Activated CD8-positive, alpha-beta memory T cell treated with anti-CD3 and anti-CD28 coated beads for 24 hours (primary cell): ENCODE measurements at places on chromosomes 5 and 9.

DNA sequence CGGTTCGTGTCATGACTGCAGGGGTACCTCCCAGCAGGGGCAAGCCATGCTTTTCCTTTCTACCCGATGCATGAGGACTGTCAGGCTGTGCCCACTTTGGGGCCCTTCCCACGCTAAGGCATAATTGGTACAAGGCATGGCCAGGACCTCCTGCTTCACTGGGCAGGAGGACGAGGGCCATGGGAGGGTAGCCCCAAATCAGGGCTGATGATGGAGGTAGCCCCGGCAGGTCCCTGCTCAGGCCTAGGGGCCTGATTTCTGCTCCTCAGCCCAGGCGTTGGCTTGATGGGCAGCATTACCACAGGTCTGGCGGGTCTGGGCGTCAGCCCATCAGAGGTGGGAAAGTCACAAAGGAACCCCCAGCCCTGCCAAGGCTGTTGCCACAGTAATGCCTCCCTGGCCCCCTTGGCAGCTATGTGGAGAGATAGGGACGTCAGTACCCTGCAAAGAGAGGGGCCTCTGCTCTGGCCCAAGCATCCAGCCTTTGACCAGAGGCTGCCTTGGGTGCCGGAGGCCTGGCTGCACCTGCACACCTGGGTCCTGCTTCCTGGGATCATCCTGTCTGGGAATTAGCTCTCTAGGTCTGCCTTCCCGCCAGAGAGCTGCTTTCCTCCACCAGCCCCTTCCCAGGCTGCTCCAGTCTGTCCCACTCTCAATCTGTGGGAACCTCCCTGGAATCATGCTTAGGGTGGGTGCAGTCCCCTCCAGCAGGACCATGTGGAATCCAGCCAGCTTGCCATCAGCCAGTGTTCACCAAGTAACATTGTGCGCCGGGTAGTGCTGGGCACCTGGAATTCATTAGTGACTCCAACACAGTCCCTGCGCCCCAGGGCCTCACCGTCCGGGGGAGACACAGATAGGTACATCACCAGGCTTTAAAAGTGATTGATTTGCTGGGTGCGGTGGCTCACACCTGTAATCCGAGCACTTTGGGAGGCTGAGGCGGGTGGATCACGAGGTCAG, 15.4 kb downstream of the TSPAN17 start:
- DNase-seq, result no peak

DNA sequence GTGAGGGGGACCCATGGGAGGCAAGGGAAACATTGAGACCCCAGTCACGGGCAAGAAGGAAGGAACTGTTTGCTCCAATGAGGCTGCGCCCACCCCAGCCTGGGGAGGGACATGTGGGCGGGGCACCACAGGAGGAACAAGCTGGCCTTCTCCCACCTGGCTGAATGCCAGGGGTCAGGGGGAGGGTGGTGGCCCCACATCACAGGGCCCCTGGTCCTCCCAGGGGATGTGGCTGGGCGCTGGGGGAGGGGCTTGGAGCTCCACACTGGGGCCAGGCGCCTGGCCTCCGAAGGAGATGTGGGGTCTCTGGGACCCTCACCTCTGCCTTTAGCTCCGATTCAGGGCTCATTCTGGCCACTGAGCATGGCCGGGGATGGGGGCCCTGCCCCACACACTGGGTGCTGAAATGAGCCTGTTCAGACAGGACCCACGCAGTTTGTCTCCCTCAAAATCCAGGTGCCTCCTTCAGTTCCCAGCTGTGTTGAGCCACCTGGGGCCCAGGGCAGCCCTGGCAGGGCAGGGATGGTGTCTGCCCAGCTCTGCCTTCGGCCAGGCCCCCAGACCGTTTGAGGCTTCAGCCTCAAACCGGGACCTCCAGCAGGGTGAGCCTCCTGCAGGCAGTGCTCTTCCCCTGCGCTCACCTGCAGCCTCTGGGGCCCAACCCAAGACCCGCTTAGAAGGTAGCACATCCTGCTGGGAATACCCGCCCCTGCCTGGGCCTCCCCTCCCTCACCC, 33.2 kb upstream of the NOTCH1 start:
- DNase-seq, result no peak

GRCh38 chr9:17116400-17116837, 18.4 kb upstream of the CNTLN start:
- DNase-seq, result no peak

DNA sequence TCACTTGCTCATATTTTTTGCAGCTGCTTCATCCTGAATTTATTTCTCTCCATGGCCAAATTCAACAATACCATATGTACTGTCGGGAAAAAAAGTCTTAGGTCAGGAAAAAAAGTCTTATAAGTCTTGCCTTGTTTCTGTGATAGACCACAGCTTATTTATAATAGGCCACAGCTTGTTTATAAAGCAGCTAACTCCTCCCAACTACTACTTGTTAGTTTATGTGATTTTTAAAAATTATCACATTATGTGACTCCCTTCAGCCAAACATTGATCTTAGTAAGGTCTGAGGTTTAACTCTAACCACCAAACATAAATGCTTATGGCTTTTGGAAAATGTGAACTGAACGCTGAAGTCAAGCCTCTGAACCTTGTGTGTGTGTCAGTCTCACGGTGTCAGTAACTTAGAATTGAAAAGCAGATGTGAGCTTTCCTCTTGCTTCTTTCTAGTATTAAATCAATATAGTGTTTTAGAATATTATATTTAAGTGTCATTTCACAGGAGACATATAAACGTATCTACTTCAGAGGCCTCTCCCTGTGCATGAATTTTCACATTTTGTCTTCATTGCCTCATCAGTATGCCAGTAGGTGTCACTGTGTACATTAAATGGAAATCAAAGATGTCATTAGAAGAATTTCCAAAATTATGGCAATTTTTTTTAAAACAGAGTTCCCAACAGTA, 51.3 kb downstream of the SNX24 start:
- DNase-seq, result no peak

GRCh38 chr9:100101608-100102007, 2.6 kb downstream of the INVS start:
- no peak for DNase-seq

GRCh38 chr5:60700416-60700757, 421 bp upstream of the DEPDC1B start:
- DNase-seq, result no peak

- peak; percentile 61 for DNase-seq
These were observed at the start of gene THBS4 for GRCh38 chr5:80034962-80035821. THBS4 (plus strand) TSS chr5:80035348; CDS start chr5:80035538, 190 bp downstream.

DNA sequence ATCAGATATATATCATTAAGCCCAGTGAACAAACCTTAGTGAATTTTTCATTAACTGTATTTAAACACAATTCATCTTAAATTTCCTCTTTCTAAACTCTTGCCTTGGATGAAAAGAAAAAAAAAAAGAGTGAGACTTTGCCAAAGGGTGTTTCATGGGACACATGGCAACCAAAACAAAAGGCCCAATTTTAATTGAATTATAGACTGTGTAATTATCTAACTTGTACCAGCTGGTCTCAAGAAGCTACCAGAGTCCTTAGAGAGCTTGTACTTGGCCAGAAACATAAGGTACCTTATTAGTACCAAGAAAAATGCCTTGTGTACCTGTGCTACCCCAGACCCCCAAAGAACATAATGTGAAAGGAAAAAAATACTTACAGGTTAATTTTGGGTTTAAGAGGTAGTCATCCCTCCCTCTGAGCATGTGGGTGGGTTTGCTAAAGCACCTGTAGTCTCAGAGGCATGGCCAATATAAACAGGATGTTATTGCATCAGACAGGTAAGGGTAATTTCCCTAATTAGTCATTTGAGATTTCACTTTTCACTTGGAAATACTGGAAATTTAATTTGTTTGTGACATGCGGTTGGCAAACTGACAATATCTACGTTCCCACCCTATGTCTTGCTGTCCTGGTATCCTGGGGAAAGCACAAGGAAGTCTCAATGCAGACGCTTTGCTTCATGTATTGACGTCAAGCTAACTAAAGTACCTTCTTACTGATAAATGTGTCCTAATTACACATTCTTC, 90.1 kb downstream of the SNCAIP start:
- DNase-seq, result no peak

DNA sequence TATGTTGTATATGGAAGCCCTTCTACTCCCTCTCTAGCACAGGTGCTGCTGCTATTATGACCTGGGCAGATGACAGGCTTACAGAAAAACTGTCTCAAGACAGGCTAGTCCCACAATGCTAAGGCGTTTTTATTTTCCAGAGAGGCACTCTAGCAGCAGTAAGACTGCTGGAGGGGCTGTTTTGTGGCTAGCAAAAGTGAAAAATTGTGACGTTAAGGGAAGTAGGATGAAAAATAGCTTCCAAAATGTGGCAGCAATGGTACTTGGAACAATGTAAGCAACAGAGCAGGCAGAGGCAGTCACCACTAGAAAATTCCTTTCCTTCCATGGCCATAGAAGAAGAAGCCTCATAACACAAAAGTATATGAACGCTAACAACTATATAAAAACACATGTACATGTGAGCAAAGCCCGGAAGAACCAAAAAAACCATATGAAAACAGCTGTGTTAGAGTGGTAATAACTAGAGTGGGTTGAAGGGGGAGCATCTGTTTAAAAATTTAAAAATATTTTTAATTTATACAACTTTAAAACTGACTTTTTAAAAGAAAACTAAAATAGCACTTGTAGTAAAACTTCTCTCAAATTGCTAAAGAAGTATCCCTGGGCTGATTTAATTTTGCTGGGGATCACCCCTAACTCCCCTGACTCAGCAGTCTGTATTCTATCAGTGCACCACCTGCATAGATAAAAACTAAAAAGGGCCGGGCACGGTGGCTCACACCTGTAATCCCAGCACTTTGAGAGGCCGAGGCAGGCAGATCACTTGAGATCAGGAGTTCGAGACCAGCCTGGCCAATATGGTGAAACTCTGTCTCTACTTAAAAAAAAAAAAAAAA, 30.6 kb downstream of the CLINT1 start:
- no peak for DNase-seq

DNA sequence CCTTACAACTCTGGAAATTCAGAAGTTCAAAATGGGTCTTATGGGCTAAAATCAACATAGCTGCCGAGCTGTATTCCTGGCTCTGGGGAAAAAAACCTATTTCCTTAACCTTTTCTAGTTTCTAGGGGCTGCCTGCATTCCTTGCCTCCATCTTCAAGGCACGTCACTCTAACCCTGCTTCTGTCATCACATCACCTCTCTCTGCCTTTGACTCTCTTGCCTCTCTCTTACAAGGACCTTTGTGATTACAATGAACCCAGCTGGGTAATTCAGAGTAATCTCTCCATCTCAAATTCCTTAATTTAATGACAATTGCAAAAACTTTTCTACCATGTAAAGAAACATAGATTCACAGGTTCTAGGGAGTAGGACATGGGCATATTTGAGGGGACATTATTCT, 103.1 kb upstream of the SMC2 start:
- no peak for DNase-seq

GRCh38 chr9:95055851-95056551, 261.5 kb downstream of the FANCC start:
- no peak for DNase-seq

- DNase-seq, result no peak
These were observed 119.2 kb downstream of the SMARCA2 start for GRCh38 chr9:2134391-2134790.

DNA sequence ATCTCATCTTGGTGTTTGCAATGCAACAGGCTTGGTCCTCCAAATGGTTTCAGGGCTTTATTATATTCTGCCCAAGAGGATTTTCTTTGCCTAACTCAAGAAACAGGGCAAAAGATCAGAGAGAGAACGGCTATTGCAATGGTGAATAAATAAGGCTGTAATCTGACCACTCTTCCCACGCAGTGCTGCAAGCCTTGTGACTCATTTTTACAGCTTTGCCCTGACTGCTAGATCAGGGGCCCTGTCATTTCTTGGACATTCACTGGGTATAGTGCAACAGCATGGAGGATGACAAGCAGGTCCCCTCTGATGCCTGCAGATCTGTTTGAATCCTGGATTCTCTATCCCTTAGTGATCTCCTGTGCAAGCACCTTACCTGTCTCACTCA, 459.1 kb downstream of the EBF1 start:
- no peak for DNase-seq

DNA sequence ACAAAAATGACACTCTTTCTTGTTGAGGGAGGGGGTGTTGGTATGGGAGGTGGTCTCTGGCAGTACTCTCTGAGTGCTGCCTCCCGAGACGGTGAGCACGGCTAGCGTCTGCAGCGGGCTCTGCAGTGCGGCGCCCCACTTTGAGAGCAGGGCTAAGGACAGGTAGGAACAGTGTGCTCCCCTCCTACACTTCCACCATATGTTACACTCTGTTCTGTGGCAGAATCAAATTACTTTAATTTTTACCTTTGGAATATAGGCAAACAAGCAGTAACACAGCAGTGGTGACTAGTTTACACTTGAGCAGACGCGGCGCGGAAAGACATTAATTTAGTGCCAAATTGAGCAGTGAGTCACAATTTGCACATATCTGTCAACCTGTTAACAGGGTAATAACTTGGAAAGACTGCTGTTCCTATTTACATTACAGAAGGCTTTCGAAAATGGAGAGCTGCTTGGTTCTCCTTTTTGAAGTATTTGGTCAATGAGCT, 136.3 kb downstream of the MED27 start:
- DNase-seq, result no peak

DNA sequence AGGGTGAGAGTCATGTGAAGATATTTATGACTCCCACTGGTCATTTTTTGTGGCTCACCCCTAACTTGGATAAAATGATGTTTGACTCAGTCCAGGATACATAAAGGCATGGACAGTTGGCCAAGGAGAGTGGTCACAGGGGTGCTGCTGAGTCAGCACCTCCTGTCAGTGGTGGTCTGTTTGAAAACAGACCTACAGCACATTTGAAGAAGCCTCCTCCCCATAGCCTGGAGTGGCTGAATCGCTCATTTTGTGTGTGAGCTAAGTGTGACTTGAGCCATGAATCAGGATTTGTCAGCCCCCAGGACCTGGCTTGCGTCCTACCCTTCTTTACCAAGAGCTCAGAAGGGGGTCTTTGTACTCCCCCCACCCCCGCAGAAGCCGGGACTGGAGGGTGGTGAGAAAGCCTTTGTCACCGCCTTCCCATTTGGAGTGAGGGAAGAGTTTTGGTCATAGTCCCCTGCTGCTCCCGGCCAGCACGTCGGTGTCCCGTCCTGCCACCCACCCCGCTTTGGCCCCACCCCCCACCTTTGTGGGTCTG, 35.6 kb downstream of the TRIO start:
- DNase-seq, result no peak

DNA sequence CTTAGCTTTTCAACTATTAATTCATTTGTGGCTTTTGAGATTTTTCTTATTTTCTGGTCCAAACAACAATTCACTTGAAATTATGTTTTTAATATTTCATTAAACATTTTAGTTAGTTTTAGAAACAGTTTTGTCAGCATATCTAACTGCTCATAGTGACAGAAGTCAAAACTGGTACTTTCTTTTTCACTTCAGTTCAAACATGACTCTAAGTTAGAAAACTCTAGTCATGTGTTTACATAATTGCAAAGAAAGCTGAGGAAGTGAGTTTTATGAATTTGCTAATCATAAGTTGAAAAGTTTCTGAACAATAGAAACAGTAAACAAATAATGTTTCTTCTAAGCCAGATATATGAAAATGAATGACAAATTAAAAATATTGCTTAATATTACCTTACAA, 1931.0 kb downstream of the EFNA5 start:
- no peak for DNase-seq

GRCh38 chr9:132461281-132461896, 51.4 kb downstream of the CFAP77 start:
- DNase-seq, result no peak

- no peak for DNase-seq
These were observed 1.8 kb downstream of the NUDT12 start for GRCh38 chr5:103560826-103561225.
